ENCODE measurements at places on chromosomes 4 and X. TPM values are rescaled to one million over a fixed set of nuclear protein-coding genes. Genes with fewer than 3 reads are reported as not detected.

- DNase-seq, result no peak
These were observed 25.6 kb downstream of the SLC16A2 start for GRCh38 chrX:74446876-74447275.

- no peak for DNase-seq
These were observed 192.7 kb upstream of the S100G start for GRCh38 chrX:16457239-16457638.

- DNase-seq, result no peak
These were observed 208.1 kb upstream of the IL1RAPL1 start for GRCh38 chrX:28379103-28379502.

- no peak for DNase-seq
These were observed 334.4 kb downstream of the UNC5C start for GRCh38 chr4:95214408-95214807.

DNA sequence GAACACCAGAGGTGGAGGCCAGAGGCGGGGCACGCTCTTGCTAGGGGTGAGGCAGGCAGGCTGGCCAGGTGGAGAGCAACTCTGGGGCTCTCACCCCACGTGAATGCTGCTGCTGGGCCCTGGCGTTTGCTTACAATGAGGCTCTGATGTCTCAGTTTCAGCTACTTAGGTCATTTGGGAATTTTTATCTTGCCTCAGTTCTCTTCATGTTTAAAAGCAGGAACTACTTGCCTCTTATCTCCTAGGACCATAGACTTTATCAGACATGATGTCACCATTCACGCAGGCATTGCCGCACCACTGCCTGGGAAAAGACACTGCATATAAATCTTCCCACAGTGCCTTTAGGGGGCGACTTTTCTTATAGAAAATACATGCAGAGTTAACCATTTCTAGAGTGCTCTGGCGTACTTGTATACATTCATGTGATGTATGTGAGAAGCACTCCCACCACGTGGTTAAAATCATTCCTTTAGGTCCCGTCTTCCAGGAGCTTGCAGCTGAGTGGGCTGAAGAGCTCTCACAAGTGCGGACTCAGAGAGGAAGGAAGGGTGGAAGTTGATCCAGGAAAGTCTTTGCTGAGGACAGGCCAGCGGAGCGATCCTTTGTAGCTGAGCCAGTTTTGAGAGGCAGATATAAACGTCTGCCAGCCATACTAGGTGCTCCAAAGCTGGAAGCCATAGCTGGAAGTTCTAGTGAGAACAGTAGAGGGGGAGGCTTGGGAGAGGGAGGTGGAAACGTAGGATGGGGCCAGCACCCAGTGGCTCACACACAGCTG, 84.3 kb upstream of the CLDN34 start:
- no peak for DNase-seq

Gene SLITRK4
- total RNA-seq, result not detected

DNA sequence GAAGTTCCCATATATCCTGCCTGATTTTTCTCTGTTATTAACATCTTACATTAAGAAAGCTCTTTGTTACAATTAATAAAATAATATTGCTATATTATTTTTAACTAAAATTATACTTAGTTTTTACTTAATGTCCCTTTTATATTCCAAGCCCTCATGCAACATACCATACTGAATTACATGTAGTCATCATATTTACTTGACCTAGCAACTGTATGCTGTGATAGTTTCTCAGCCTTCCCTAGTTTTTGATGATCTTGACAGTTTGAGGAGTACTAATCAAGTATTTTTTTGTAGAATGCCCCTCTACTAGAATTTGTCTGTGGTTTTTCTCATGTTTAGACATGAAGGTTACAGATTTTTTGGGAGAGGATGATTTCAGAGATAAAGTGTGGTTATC, 1503.8 kb upstream of the PABPC4L start:
- DNase-seq, result no peak

- DNase-seq, result no peak
These were observed 36.4 kb downstream of the ASB9 start for GRCh38 chrX:15233416-15234015.
